ENCODE measurements at places on chromosomes 16 and 17.

DNA sequence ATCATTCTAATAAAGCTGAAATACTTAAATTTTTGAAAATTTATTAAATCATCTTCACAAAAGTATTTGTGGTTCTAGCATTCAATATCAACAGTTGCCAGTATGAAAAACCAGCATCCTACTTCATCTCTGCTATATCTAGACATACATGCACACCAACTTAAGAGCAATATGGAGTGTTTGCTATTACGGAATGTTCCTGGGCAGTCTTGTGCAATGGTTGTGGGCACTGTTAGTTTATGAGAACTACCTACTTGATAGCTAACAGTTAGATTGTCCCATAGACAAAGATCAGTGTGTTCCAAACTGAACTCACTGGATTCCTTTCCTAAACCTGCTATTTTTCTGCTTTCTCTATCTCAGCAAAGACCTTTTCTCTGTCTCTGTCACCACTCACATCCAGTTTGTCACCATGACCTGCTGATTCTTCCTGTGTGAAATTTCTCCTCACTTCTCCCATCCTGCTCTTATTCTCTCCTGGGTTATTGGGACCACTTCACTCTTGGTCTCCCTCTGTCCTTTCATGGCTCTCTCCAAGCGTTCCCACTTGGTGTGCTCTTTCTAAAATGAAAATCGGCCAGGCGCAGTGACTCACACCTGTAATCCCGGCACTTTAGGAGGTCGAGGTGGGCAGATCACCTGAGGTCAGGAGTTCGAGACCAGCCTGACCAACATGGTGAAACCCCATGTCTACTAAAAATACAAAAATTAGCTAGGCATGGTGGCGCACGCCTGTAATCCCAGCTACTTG is 27.7 kb downstream of the CNTROB start:
- peak; percentile 77 for DNase-seq

- no peak for DNase-seq
These were observed 163.5 kb upstream of the DYNLRB2 start for GRCh38 chr16:80377096-80377956.

DNA sequence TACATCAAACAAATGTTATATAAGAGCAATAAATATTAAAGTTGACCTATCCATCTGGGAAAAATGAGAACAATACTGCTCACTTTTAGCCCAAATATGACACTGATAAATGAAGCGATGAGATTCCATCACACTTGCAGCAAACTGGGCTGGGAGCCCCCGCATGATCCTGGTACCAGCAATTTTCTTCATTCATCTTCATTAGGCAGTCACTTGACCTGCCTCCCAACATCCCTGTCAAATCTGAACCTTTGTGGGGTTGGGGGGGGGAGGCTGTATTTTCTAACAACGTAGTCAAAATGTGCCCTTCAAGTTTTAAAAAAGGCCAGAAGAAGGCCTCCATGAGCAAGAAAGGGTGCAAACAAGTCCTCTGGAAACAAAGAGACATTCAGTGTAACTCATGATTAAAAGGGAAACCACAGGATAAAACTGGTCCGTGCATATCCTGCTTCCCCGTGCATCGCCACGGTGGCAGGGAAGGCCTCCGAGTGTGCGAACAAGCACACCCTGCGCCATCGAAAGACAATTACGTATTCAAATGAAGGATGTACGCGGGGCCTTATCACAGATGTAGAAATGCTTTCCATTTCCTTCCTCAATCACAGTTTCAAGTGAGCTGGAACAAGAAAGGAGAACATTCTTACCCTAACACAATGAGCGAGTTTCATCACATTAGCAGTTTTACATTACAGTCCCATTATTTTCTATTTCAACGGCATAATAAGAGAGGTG is 48.4 kb downstream of the TOX3 start:
- DNase-seq = peak; percentile 1

DNA sequence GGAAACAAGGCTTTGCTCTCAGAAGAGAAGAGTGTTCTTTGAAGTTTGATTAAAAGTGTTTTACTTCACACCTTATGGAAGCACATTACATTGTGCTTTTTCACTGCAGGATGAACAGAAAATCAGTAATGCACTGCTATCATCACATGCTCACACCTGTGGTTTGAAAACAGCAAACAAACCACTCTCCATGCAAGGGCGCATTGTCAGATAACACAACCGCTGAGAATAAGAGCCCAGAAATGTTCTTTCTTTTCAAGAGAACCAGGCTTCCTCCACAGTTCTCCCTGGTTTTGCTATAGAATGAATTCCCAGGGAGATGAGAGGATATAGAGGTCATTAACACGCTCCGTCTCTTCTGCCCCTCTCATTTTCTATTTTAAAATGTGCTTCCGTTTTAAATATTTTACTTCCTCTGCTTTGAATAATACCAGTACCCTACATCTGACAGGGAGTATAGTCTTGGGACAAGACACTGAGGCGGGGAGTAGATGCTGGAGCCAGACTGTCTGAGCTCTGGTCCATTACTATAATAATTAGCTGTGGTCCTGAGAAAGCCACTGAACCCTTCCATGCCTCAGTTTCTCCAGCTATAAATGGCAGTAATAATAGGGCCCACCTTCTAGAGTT is 71.6 kb downstream of the CDK5R1 start:
- DNase-seq = peak; percentile 26

- DNase-seq = no peak
These were observed 44.0 kb downstream of the MARVELD3 start for GRCh38 chr16:71669926-71670536.

DNA sequence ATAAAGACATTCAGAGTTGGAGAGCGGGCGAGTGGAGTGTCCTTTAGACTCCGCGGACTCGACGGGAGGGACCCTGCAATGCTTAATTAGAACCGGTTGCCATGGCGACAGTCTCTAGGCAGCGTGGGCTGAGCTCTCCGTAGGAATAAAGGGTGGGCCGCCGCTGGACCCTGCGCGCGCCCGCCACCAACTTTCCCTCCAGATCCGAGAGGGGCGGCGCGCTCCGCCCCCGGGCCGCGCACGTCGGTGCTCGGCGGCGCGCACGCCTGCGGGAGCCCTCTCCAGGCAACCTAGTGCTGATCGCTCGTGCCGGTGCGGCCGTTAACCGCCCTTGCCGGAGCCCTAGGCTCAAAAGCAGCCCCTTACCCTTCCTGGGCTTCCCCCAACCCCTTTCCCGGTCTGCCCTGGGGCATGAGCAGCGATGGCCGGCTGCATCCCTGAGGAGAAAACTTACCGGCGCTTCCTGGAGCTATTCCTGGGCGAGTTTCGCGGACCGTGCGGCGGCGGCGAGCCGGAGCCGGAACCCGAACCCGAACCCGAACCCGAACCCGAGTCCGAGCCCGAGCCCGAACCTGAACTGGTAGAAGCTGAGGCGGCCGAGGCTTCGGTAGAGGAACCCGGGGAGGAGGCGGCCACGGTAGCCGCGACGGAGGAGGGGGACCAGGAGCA is at the start of gene PPM1E:
Gene PPM1E (plus strand): TSS at position 278 of the 669 bp plus-strand sequence.
- DNase-seq = peak; percentile 75

DNA sequence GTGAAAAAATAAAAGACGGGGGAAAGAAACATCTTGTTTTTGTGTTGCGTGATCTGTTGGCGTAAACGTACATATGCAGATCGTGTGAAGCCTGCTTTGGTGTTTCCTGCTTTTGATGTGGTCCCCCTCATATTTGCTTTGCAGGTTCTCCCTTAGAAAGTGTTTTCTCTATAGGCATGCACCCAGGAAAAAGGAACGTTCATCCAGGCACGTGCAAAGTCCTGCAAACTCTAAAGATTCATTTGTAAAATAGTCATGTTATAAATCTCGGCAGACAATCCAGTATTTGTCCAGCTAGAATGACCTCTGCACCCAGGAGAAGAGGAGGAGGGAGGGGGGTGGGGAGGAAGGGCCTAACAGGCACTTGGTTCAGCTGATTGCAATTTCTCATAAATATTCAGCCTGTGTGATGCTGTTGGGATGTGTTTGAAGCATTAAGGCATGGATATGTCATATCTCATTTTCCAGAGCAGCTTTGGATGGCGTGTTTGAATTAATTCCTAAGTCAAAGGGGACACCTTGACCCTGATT is 40.3 kb upstream of the DDX52 start:
- no peak for DNase-seq

DNA sequence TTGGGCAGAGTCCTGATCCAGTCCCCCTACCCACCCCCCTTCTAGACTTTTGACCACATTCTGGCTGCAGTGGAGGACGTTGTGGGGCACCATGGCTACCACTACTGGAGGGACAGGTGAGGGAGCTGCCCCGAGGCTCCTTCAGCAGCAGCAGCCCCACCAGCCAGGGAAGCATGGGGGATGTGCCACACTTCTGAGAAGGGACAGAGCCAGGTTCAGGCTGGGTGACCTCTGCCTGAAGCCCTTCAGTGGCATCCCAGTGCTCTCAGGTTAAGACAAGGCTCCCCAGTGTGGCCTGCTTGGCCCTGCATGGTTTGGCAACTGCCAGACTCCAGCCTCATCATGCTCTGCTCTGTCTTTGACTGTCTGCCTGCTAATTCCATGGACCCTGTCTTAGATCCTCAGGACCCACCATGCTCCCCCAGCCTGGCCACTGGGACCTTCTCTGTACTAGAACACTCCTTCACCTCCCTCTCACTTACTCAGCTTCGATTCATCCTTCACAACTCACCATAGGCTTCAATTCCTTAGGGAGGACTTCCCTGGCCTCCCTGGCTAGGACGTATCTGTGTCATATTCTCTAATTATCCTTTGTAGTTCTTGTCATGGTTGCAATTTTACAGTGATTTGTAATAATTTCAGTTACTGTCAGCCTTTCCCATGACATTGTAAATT is 8.8 kb downstream of the SLC9A5 start:
- no peak for DNase-seq

Measured in hematopoietic multipotent progenitor cell treated with erythropoietin and hydrocortisone succinate and interleukin-3 and kit ligand, for 4 days (in vitro differentiated cells).